H9 (cell line): ENCODE measurements at places on chromosomes 12 and 14. TPM values are rescaled to one million over a fixed set of nuclear protein-coding genes. Genes with fewer than 3 reads are reported as not detected.
A peak's percentile ranks its signal among the peaks of the same experiment; 100 is the strongest.

The FOXG1 gene
- 0.07 and 0.11 TPM in 2 replicates for total RNA-seq

The PLEKHG3 gene
- total RNA-seq, result 48.5 and 49.5 TPM in 2 replicates

The RFLNA gene
- 9.7 and 10.6 TPM in 2 replicates for total RNA-seq

The MGST1 gene
- total RNA-seq, result 234 and 235 TPM in 2 replicates

The MIPOL1 gene
- 13.4 and 15.6 TPM in 2 replicates for total RNA-seq

The GPR162 gene
- 4.6 and 6.1 TPM in 2 replicates for total RNA-seq

The COPS7A gene
- total RNA-seq, result 34.2 and 35.9 TPM in 2 replicates

The TAS2R46 gene
- 0.88 and 1.2 TPM in 2 replicates for total RNA-seq

The PLA2G1B gene
- not detected in 2 replicates for total RNA-seq

The KRT78 gene
- not detected in 2 replicates for total RNA-seq

GRCh38 chr12:53468282-53468681 is 16.4 kb downstream of the PCBP2 start:
- DNase-seq, result no peak

GRCh38 chr12:105083551-105084105 is 630 bp downstream of the ALDH1L2 start:
- peak; percentile 46 for DNase-seq

- DNase-seq, result no peak
Measured at GRCh38 chr14:100615736-100616695, 28.8 kb upstream of the BEGAIN start.

DNA sequence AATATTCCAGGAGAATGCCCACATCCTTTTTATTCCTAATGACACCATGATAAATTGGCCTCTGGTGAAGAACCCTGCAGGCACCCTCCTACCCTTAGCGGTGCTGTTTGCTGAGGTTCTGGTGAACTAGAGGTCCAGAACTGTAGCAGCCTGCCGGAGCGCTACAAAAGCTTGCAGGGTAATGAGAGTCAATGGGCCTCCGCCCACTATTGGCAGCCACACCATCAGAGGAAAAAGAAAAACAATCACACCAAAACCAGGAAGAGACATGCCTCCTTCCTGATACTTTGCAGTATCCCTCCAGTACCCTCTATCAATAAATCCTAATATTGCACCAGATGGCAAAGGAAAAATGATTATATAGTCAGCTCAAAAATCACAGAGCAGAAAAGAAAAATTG is 142.9 kb downstream of the SPTSSA start:
- DNase-seq, result no peak

- DNase-seq, result no peak
Measured at GRCh38 chr12:22310709-22311108, 23.8 kb downstream of the ST8SIA1 start.

DNA sequence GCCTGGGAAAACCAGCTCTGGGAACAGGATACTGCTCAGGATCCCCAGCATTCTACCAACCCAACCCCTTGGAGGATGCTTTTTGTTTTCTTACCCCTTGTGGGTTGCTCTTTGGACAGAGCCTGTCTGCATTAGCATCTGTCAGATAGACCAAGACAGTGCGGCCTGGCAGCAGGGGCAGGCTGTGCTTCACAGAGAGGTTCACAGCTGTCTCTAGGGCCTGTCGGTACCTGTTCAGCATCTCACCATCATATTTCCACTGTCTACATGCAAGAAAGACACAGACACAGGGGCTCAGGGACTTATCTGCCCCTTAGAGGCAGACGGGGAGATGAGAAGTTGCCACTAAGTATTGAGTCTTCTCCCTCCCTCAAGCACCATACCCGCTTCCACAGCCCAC is 21.8 kb downstream of the TEP1 start:
- DNase-seq, result no peak

GRCh38 chr14:68343534-68344118 is 449.2 kb downstream of the ZFP36L1 start:
- DNase-seq, result peak; percentile 43

DNA sequence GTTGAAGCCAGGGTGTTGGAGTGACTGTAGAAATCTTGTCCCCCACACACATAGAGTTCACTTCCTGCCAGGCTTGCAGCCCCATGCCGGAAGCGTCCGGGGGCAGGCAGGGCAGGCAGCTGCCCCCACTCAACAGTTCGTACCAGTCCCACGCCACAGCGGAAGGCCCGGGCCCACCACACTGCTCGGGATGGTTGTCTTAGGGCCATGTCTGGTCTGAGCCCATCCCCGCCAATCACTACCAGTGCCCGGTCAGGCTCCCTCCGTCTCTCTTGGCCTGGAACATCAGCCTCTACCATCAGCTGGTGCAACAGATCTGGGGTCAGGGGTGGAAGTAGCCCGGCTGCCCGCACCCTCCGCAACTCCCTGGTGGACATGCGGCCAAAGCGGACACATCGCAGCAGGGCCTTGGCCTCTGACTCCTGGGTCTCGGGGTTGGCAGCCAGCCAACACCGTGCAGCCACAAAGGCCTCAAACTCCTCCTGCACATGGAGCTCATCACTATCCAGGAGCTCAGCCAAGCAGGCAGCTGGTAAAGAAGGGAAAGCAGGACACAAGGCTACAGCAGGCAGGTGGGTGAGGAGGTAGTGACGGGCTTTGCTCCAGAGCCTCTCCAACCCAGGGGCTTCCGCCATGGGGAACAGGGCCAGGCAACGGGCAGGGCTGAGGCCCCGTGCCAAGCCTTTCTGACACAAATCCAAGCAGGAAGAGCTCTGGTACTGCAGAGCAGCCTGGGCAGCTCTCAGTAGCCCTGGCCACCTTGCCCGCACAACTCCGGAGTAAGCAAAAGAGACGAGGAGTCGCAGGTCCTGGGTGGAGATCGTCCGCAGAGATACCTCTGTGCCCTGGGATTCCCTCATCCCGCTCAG is 5.9 kb downstream of the KLHL33 start:
- DNase-seq, result no peak

DNA sequence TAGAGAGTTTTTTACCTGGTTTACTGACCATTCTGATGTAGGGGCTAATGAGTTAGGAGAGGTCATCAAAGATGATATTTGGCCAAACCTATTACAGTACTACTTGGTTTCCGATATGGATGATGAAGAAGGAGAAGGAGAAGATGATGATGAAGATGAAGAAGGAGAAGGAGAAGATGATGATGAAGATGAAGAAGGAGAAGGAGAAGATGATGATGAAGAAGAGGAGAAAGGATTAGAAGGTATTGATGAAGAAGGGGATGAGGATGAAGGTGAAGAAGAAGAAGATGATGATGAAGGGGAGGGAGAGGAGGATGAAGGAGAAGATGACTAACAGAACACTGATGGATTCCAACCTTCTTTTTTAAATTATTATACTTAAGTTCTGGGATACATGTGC is 196.6 kb downstream of the TMX1 start:
- DNase-seq, result no peak

DNA sequence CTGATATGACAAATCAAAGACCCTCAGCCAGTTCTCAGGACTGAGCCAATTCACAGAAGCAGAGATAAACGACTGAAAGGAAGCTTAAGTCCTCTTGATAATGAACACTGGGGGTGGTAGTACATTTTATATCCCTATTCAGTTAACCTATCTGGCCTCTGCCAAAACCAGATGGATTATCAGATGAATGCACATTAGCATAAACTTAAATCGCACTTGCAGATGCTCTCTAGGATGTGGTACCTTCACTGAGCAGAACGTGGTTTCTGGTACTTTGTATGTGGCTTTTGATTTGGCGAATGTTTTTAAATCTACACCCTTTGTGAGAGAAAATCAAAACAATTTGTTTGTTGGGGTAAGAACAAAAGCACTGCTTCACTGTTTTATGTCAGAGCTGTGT is 21.1 kb upstream of the TAS2R14 start:
- DNase-seq, result no peak

- no peak for DNase-seq
Measured at GRCh38 chr12:11729439-11730150, 80.1 kb downstream of the ETV6 start.

DNA sequence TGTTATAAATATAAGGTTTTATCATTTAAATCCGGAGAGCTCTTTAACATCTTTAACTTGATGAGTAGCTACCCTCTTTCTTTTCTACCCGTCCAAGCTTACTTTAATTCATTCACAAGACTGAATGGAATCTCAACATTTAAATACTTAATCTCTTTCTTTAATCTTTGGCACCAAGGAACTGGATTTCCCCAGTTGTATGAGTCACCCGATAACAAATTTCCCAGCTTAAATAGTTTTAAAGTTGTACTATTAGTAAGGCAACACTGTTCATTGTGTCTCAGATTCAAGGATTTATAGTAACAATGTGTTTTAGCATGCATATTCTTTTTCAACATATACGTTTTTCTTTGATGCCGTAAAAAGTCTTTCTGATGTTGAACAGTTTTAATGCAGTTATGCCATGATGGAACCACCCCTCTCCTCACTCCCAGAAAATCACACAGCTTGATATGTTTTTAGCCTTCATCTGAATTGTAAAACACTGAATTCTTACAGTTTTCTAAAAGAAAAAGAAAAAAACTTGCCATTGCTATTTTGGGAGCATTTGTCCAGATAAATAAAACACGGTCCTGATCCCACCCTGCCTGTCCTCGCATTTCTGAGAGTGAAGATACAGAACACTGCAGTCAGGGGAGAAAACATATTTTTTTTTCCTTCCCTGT is 16.0 kb upstream of the LRP6 start:
- no peak for DNase-seq

GRCh38 chr12:124668602-124669001 is 101.2 kb upstream of the NCOR2 start:
- DNase-seq, result no peak

GRCh38 chr12:16189849-16190248 is 87.6 kb downstream of the SLC15A5 start:
- DNase-seq, result no peak

DNA sequence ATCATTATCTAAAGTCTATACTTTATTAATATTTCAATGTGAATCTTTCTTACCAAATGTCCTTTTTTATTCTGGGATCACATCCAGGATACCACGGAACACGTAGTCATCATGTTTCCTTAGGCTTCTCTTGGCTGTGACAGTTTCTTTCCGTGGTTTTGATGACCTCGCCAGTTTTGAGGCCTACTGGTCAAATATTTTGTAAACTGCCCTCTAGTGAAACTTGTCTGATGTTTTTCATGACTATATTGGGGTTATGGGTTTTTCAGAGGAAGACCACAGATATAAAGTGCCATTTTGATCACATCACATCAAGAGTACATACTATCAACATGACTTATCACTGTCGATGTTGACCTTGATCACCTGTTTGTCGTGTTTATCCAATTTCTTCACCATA is 14.1 kb upstream of the SERPINA6 start:
- no peak for DNase-seq

DNA sequence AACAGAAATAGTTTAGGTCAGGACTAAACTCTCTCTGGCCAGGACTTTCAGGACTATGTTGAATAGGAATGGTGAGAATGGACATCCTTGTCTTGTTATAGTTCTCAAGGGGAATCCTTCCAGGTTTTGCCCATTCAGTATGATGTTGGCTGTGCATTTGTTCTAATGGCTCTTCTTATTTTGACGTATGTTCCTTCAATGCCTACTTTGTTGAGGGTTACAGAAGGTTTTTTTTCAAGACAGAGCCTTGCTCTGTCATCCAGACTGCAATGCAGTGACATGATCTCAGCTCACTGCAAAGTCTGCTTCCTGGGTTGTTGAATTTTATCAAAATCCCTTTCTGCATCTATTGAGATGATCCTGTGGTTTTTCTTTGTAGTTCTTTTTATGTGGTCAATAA is 79.5 kb upstream of the NID2 start:
- no peak for DNase-seq

- DNase-seq, result peak; percentile 52
Measured at GRCh38 chr14:104651876-104652260, 37.5 kb upstream of the INF2 start.

- DNase-seq, result no peak
Measured at GRCh38 chr12:91851741-91852477, 293.7 kb downstream of the BTG1 start.

- peak; percentile 12 for DNase-seq
Measured at GRCh38 chr12:123951467-123951866, 21.2 kb downstream of the CCDC92 start.

GRCh38 chr14:70794294-70794693 is 15.0 kb downstream of the MAP3K9 start:
- no peak for DNase-seq

GRCh38 chr12:12791756-12792369 is 6.4 kb downstream of the APOLD1 start:
- DNase-seq, result no peak

DNA sequence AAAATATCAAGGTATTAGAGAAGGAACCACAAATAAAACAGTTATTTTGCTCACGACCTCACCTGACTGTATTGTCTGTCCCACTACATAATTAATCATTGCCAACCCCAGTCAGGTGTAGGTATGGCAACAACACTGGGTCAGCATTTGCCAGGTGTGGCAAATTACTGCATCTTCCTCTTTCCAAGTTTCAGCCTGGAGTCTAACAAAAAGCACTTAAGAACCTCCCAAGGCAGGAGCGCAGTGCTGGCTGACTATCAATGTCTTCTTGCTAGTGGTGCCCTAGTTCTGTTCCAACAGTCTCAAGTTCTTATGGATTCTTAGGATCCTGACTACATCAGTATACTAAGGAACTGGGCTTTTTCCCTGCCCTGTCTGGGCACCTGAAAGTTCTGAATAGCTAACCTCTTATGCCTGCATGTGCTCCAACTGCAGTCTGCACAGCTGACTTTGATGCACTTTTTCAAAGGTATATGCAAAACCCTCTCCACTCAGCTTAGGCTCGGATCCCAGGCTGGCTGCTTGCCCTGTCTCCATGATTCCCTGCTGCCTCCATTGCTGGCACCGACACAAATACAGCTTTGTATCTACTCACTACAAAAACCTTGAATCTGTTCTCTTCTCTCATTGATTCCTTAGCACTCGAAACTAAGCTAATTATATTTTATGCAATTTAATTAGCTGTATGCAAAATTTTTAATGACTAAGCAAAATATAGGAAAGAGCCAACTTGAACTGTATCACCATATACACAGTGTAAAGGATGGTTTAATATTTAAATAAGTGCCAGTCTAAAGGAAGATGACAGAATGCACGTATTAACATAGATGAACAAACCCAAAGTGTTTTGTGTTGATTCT is 113.3 kb downstream of the PRKD1 start:
- DNase-seq, result no peak

DNA sequence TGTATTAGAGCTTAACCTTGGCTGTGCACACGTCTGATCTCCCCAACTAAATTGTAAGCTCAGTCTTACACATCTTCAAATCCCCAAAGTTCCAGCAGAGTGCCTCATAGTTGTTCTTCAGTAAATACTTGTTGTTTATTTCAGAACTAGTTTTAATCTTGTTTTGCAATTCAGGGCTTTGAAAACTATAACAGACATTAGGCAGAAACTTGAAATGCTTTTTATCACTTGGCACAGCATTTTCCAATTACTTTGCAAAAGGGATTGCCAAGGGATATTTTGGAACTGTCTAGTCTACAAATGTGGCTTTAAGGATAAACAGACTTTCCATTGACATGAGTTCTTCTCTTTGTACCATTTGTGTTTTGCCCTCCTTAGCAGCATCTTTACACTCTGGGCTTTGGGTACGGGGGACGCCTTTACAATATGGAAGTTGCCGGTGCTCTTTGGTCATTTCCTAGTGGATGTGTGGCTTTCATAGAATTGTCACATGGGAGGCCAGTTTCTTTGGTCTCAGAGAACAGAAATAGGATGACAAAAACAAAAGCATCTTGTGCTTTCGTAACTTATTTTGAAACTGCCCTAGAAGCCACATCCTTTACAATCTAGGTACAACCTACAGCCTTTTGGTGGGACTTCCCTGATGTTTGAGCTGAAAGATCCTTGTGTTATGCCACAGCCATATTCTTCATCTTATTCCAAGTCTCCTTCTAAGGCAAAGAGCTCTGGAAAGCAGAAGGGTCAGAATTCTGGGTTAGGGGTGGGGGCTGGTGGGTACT is 96.9 kb downstream of the NPAS3 start:
- no peak for DNase-seq
